ENCODE measurements at places on chromosomes 2 and 18.

DNA sequence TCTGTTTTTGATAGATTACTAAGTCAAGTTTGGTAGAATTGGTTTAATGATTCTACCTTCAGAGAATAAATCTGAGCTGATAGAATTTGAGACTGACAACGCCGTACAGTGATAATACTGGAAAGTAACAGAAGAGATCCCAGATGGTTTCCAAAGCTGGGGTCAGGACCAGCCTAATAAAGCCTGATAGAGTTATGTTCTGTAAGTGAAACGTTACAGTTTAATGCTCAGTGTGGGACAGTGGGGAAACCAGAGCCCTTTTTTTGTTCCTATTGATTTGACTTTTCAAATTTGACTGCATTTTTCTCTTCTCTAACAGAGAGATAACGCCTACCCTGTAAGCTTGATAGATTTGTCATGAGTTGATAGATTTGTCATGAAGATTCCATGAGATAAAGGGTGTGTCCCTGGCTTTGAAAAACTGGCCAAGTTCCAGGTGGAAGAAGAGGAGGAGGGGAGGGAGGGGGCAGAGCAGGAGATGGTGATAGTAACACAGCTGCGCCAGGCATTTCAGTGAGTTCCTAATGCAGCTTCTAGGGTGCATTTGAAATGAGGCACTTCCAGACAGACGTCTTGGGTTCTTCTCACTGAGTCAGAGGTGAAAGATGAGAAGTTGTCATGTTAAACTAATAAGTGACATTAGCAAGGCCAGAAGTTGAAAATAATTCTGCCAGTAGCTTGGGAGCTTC lies 65.1 kb downstream of the CERS6 start:
- no peak for DNase-seq

- DNase-seq = no peak
These were observed 232.8 kb downstream of the DYM start for GRCh38 chr18:49227441-49228165.

GRCh38 chr2:172282944-172283343 lies 144.4 kb upstream of the ITGA6 start:
- peak; percentile 44 for DNase-seq

- no peak for DNase-seq
These were observed 41.5 kb downstream of the TGFA start for GRCh38 chr2:70511971-70512729.

DNA sequence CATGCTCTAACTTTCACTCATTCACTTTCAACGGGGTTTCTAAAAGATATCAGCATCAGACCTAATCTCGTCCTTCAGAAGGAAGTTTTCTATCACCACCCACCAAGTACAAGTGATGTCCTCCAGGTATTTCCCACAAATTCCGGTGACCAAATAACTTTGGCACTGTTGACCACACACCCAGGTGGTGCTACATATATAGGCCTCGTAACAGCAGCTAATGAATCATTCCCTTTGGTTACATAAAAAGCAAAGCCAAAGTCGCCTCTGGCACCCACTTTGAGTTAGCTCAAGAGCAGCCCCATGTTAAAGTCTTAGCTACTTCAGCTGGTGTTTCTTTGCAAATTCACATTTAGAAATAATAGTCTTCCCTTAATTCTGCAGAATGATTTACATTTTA lies 138.2 kb upstream of the OSR1 start:
- DNase-seq = no peak

DNA sequence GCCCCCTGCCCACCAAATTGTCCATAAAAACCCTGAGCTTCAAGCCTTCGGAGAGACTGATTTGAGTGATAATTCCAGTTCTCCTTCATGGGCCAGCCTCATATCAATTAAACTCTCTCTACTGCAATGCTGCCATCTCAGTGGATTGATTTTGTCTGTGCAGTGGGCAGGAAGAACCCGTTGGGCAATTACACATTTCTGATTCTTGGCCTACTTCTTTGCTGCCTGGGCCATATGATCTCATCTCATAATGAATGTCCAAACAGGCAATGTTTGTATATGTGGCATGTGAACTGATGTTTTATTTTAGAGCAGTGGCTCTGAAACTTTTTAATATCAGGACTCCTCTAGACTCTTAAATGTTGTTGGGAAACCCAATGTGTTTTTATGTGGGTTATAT lies 101.2 kb upstream of the SLC38A11 start:
- no peak for DNase-seq

GRCh38 chr2:191245869-191246531 lies 796 bp downstream of the MYO1B start:
- no peak for DNase-seq

DNA sequence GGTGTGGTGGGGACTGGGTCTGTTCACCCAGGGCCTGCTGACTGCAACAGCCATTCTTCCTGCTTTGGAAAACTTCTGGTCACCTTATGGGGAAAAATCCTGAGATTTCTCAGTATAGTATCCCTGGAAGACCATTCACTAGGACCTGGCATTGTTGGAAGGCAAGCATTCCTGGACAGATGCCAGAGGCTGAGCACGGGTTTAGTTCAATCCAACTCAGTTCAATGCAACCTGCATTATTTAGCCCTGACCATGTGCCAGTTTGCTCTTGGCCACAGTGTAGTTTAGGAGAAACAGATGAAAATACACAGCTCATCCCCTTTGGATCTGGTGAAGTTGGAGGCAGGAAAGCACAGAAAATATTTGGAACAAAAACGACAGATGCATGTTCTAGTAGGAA lies 95.9 kb downstream of the LPIN1 start:
- DNase-seq = no peak

GRCh38 chr2:80329491-80329890 lies 24.9 kb upstream of the LRRTM1 start:
- DNase-seq = no peak

GRCh38 chr18:8426401-8426800 lies 182.8 kb upstream of the RAB12 start:
- DNase-seq = no peak

DNA sequence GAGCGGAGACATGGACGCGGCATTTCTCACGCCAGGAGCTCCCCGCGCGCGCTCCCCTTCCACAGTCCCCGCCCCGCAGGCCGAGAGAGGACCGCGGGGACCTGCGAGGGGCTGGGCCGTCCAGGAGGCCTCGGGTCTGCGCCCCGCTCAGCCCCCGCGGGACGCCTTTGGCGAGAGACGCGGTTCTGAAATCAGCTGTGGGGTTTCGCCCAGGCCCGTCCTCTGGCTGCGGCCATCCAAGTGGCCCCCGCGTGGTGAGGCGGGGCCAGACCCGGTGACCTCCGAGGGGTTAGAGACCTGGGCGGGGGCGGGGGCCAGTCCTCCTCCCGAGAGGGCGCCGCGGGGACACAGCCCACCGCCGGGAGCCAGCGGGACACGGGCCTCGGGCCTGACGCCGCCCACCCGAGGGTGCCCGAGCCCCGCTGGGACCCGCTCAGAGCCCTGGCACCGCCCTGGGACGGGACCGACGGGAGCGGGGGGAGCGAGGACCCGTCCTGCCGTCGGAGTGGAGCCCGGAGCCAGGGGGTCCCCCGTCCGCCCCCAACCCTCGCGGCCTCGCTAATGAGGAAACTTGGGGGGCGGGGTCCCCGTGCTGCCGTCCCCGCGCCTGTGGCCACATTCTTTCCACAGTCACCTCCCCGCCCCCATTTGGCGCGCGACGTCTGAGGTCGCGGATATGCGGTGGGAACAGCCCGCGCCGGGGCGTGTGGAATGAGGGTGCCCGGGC lies 6.1 kb upstream of the SALL3 start:
- DNase-seq = no peak

DNA sequence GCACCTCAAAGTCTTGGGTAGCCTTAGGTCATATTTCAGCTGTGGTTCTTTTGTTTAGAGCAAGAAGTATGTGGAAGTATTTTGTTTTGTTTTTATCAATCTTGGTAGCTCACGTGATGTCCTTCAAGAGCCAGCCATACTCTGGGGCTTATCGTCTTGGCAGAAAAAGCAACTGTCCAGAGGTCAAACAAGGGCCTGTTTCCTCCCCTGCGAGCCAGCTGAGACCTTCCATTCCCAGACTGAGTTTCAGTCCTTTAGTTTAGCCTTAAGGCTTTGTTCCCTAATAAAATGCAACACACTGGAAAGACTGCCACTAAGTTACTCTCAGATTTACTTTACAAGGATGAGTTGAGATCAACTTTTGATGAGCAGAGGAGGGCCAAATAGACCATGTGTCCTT lies 63.5 kb downstream of the TXNL1 start:
- no peak for DNase-seq

GRCh38 chr2:54952425-54952824 lies 97.8 kb downstream of the RTN4 start:
- no peak for DNase-seq

- no peak for DNase-seq
These were observed 185.8 kb downstream of the GFPT1 start for GRCh38 chr2:69201259-69201658.

DNA sequence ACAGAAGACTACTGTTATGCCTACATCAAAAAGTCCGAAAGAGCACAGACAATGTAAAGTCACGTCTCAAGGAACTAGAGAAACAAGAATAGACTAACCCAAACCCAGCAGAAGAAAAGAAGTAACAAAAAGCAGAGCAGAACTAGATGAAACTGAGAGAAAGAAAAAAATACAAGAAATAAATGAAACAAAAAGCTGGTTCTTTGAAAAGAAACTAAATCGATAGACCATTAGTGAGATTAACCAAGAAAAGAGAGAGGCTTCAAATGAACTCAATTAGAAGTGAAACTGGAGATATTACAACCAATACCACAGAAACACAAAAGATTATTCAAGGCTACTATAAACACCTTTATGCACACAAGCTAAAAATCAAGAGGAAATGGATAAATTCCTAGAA lies 271.8 kb downstream of the MBD2 start:
- DNase-seq = no peak

- DNase-seq = no peak
These were observed 11.9 kb downstream of the CLK1 start for GRCh38 chr2:200852605-200853004.

All from CMK (cell line).